Fibroblast of the aortic adventitia (primary cell): ENCODE measurements at places on chromosomes 7 and 10. TPM values are rescaled to one million over a fixed set of nuclear protein-coding genes. Genes with fewer than 3 reads are reported as not detected.

Gene CREB5
- 0.25 and 5.2 TPM in 2 replicates for total RNA-seq

Gene CLEC5A
- not detected in 2 replicates for total RNA-seq

Gene CALHM1
- not detected in 2 replicates for total RNA-seq

Gene NPFFR1
- not detected in 2 replicates for total RNA-seq

Gene CYP2E1
- 0.36 and 0.82 TPM in 2 replicates for total RNA-seq

Gene C1QL3
- total RNA-seq = 0.09 TPM in 1 of 2 replicates, not detected in the other

Gene LIPN
- total RNA-seq = not detected in 2 replicates

Gene ZNF138
- 4.3 and 6.8 TPM in 2 replicates for total RNA-seq

Gene ANKRD61
- not detected in 2 replicates for total RNA-seq
